ENCODE measurements at places on chromosomes 2 and 18.
A peak's percentile ranks its signal among the peaks of the same experiment; 100 is the strongest.

- DNase-seq = no peak
Observed at GRCh38 chr18:50686409-50686808, 126.5 kb downstream of the MAPK4 start.

DNA sequence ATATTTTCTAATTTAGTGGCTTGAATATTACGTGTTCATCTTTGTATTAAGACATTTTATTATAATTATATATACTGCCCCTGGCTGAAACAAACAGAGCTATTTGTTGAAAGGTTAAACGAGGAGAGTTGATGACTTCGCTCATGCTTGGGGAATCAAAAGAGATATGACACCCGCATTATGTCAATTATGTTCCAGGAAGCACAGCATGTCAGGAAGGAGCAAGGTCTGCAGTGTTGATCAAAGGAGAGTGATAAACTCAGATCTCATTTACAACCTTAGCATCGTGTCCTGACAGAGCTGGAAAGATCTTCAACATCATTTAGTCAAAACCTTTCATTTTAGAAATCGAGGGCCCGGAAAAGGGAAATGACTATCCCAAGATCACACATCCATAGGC, 510.1 kb downstream of the TDRD15 start:
- no peak for DNase-seq

DNA sequence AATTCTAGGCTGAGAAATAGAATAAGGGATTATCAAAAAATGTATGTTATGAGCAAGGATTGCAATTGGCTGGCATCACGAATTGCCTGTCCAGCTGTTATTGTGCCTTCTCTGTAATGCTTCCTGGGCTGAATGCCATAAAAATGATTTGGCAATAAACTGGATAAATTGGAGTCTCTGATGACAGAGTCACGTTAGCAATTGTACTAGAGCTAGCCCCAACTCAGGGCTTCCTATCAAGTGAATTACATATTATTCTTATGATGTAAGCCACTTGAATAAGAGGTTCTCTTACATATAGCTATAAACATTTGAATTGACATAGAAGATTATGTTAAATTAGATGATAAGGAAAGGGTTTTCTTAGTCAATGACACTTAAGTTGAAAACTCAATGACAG, 607.5 kb upstream of the REG3G start:
- DNase-seq = no peak

DNA sequence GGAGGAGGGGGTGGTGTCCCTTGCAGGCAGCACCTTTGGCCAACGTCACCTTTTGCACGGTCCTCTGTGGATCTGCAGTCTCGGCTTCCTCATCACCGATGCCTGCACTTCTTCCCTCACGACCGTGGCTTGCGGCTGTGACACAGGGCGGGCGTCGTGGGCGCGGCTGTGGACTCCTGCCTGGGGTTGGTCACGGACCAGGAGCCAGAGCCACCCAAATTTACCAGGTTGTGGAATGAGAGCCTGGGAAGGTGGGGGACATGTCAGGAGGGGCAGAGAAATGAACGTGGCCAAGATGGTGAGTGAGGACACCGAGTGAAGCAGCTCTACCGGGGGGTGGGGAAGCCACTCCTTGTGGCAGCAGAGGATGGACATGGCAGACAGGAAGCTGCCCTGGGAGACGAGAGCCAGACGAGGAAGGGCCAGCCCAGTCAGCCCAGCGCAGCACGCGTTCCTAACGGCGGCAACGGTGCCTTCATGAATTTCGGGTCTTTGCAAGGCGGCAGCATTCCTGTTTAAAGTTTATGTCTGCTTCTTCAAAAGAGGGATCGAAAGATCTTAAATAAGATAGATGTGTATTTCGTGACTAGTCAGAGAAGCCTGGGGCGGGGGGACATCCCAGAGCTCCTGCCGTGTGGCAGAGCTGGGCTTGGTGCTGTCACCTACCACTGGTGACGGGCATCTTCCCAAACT, 84.2 kb downstream of the LRRFIP1 start:
- no peak for DNase-seq

GRCh38 chr2:196510246-196510645, 129.3 kb upstream of the CCDC150 start:
- no peak for DNase-seq

GRCh38 chr2:135164431-135164830, 112.3 kb downstream of the RAB3GAP1 start:
- no peak for DNase-seq

- DNase-seq = no peak
Observed at GRCh38 chr2:114769110-114769509, 326.7 kb downstream of the DPP10 start.

- peak; percentile 20 for DNase-seq
Observed at GRCh38 chr18:37253394-37254235, 312.0 kb downstream of the CELF4 start.

DNA sequence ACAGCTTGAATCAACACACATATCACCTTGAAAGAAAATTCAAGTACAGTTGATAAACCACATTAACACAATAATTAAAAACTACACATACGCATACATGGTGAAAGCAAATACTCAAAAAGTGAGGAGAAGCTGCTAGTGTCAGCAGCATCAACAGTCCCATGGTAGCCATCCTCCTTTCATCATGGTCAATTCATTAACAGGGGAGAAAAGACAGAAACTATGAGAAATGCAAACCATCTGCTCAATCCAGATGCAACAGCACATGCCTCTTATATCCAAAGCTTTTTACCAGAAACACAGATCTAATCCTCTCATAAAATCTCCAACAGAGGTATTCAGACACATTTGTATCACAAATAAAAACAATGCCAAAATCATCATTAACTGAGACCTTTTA, 81.9 kb upstream of the CHRNA1 start:
- no peak for DNase-seq

DNA sequence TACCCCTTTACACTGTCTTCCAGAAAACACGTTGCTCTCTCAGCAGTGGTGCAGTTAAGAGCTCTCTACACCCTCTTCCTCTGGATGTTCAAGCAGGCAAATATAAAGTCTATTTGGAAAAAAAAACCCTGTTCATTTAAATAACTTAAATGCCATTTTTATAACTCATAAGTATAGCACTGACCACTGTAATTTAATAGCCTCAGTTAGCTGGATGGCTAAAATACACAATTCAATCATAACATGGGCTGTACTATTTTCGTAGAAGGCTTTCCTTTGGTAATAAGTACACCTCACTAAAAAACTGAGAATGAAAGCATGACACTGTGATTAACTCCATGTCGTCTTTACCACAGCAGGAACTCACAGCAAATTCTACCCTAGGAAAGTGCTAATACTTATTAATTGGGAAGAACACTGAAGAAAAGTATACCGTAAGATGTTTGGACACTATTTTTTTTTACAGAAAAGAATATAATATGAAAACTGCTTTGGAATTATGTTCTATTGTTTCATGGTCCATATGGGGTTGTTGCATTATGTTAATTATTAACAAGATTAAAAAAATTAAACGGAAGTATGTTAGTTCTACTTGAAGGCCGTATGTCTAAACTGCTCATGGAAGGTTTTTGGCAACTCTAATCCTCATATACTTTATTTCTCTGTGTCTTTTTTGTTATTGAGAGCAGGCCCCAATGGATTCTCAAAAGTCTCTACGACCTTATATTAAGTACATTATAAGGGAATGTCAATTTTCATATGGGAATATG, 269.1 kb downstream of the ZNF385B start:
- DNase-seq = no peak

- no peak for DNase-seq
Observed at GRCh38 chr2:176636401-176636800, 367.2 kb downstream of the MTX2 start.

- no peak for DNase-seq
Observed at GRCh38 chr18:51716277-51716676, 518.8 kb upstream of the MEX3C start.

DNA sequence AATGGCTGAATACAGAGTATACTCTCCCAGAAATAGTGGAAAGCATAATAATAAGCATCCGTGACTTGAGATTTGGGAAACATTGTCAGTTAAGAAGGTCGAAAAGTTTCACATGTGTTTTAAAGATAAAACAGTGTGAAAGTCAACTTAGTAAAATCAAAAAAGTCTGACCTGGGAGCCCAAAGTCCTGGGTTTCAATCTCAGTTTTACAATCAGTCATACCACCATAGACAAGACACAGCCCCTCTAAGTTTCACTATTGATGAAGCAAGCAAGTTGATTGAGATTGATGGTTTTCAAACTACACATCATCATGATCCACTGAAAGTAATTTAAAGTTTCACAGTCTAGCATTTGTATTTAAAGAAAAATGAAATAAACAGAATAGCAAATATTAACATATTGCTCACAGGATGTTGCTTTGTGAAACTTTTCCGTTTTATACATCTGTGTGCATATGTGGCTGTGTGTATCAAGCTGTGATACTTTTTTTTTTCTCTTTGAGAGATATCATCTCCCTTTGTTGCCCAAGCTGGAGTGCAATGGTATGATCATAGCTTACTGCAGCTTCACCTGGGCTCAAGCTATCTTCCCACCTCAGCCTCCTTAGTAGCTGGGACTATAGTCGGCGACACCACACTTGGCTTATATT, 71.1 kb downstream of the PIK3C3 start:
- DNase-seq = no peak

- DNase-seq = no peak
Observed at GRCh38 chr2:126910637-126911036, 11.9 kb downstream of the TEX51 start.

GRCh38 chr2:20130821-20131645, 79.6 kb upstream of the LAPTM4A start:
- no peak for DNase-seq

DNA sequence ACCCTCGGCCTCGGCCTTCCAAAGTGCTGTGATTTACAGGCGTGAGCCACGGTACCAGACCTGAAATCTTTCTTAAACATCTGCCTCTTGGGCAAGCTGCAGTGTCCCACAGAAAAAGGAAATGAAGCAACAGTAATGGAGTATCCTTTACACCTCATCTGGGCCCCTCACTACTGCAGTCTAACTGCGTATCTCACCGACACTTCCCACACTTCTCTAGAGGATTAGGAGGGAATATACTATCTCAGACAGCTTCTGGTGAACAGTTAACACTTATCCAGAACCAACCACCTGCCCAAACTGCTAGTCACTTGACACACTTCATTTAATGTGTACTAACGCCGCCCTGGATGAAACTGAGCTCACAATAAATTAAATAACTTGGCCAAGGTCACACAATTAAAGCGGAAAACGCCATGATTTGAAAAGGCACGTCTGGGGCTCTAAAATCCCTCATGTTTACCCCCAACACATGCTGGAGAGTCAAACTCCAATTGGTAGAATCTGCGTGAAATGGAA, 993 bp downstream of the COX7A2L start:
- DNase-seq = no peak

GRCh38 chr2:20934236-20934635, 109.6 kb downstream of the APOB start:
- DNase-seq = no peak

GRCh38 chr2:217527590-217528202, 475.1 kb downstream of the TNS1 start:
- no peak for DNase-seq

- DNase-seq = no peak
Observed at GRCh38 chr2:216217904-216218260, 108.7 kb downstream of the XRCC5 start.

- no peak for DNase-seq
Observed at GRCh38 chr2:181752301-181752700, 72.0 kb upstream of the NEUROD1 start.

DNA sequence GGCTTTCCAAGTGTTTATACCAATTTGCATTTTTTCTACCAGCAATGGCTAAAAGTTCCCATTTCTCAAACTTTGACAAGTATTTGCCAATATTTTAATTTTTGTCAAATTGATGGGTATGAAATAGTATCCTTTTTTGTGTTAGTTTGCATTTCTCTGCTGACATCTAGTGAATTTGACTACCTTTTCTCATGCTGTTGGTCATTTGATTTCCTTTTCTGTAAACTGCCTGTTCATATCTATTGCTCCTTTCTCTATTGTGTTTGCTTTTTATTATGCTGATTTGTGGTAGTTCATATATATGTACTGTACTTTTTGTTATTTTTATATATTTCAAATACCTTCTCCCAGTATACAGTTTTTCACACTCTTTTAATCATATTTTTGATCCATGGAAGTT, 149.4 kb downstream of the PMAIP1 start:
- no peak for DNase-seq

- no peak for DNase-seq
Observed at GRCh38 chr2:105712166-105712915, 32.4 kb upstream of the NCK2 start.

DNA sequence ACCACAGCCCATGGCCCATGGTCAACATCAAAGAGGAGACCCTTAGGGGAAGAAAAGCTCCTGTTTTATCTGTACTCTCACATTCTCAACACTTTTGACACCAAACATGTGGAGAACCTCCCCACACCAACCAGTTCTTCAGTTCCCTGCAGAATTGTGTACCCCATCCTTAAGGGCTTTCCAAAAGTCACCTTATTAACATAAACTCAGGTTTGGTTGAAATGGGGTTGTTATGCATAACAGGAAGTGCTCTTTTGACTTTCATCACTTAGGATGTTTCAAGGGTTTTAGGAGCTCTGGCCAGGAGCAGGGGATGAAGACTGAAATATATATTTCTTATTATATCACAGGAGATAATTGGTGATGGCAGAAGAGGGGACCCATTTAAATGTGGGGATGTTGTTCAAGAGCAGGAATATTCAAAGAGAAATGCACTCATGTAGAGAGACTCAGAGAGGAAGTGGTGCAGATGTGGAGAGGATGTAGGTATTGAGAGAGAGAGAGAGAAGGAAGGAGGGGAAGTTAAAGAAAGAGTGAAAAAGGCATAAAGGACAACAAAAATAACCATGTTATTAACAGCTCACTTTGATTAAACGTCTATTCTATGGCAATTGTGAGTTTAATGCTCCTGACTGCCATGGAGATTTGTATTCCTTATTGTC, 35.2 kb downstream of the SP140L start:
- no peak for DNase-seq

- no peak for DNase-seq
Observed at GRCh38 chr2:14716319-14716718, 83.8 kb downstream of the LRATD1 start.

DNA sequence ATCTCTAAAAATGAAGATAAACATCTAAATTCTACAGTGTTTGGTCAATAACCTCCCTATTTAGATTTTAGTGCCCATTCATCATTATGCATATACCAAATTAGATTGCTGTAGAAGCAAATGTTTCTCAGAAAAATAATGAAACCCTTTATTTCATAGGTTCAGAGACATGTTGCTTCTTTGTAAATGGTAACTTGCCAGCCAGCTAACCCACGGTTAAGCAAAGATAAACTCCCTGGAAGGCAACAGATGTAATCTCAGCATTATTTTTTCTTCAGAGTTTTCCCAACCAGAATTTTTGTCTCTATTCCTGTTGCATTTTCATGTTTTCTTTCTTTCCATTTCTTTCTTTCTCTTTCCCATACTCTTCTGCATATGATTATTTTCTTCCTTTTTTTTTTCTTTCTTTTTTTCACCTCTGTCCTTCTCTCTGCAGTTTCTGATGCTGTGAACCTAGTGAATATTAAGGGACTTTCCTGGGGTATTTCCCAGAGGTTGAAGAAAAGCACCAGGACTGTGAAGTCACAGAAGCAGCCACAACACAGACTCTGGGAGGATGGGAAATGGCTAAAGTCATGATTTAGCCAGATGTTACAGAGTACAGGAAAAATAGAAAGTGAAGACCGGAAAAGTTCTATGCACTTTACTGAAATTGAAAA, 50.0 kb upstream of the DSG1 start:
- peak; percentile 20 for DNase-seq

- DNase-seq = no peak
Observed at GRCh38 chr2:106343274-106343673, 124.9 kb downstream of the RGPD3 start.

- DNase-seq = no peak
Observed at GRCh38 chr2:186460465-186460864, 25.6 kb upstream of the ZC3H15 start.

GRCh38 chr2:238220274-238220891, 16.9 kb upstream of the ILKAP start:
- DNase-seq = no peak
